ENCODE measurements at places on chromosomes 11 and 22.

DNA sequence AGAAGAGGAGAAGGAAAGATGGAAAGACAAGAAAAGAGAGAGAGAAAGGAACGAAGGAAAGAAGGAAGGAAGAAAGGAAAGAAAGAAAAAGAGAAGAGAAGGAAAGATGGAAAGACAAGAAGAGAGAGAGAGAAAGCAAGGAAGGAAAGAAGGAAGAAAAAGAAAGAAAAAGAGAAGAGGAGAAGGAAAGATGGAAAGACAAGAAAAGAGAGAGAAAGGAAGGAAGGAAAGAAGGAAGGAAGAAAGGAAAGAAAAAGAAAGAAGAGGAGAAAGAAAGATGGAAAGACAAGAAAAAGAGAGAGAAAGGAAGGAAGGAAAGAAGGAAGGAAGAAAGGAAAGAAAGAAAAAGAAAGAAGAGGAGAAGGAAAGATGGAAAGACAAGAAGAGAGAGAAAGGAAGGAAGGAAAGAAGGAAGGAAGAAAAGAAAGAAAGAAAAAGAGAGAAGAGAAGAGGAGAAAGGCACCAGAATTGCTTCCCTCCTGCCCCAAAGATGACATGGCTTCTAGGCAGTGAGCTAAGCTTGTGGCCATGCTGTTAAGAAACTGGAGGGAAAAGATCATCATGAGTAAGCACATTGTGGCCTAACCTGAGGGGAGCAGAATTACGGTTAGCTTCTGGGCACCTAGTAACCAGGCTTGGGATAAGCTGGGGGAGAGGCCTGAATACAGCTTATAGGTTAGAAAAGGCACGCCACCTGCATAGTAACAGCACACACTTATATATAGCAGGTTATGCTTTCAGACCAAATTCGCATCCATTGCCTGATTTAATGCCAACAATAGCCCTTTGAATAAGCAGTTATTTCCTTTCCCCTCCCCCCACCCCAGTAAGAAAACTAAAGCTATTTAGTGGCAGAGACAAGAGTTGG is 2.3 kb upstream of the ST3GAL4 start:
- DNase-seq = peak; percentile 56

- DNase-seq = no peak
Measured at GRCh38 chr11:2386591-2386990, 9.5 kb downstream of the CD81 start.

GRCh38 chr11:126546191-126546590 is 190.7 kb downstream of the ST3GAL4 start:
- no peak for DNase-seq

GRCh38 chr22:35441489-35442100 is 41.7 kb downstream of the MCM5 start:
- DNase-seq = no peak

DNA sequence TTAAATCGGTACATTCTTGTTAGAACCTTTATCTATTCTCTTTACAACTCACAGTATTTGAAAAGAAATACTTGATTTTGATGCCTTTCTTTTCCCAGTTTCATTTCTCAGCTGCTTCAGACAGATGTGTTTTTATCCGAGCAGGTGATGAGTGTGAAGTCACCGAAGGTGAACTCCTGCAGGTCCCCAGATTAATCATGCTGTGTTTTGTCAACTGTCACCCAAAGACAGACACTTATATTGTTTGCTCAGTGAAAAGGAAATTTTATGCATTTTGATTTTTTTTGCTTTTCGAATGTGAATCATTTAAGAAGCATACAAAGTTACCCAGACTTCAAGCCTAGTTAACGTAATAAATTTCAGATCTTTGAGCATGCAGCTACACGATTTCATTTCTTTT is 7.8 kb upstream of the TMPRSS13 start:
- no peak for DNase-seq

GRCh38 chr11:86769219-86769618 is 31.1 kb upstream of the PRSS23 start:
- DNase-seq = no peak

- no peak for DNase-seq
Measured at GRCh38 chr11:14898355-14898754, 6.3 kb upstream of the CYP2R1 start.

DNA sequence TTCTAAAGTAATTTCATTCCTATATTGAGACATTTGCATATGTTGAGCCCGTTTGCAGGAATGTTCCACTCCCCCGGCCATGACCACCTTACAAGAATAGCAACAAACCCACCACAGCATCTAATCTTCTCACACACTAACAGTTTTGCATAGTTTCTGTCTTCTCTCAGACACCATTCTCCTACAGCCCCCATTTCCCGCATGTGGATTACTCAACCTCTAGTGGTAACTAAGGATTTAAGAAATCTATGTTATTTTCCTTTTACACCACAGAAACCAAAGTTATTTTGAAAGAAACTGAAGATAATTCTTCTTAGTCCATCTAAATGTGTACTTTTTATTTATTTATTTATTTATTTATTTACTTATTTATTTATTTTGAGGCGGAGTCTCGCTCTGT is 2.3 kb downstream of the MS4A4E start:
- DNase-seq = no peak

DNA sequence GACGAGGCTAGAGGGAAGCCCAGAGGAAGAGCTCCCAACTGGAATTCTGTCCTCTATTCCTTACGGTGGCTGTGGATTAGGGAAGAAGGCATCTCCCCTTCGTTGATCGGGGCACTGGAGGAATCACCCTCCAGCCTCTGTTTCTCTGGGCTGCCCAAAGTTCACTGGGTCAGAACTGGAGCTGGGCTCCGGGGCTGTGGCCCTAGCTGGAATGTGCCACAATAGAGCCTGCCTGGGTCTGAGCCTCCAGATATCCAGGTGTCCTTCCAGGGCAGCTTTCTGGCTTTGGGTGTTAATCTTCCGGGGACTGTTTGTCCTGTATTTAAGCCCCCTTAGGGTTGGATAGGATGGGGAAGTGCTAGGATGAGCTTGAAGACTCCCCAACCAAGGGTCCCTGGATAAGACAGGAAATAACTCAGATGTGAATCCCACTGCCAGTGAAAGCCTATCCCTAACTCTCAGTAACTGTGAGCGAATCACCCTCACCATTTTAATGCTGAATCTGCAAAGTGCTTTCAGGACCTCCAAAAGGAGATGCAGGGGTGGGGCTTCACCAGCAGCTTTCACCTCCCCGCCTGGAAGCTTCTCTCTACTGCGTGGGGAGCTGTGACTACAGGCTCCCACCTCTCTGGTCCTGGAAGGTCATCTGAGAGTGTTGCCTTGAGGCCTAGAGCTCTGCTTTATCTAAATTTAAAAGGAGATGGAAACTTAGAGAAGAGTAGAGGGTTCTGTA is 9.5 kb downstream of the YPEL4 start:
- no peak for DNase-seq

- DNase-seq = peak; percentile 62
Measured at GRCh38 chr22:39174498-39175352, 22.2 kb upstream of the CBX7 start.

- peak; percentile 59 for DNase-seq
Measured at GRCh38 chr11:44596525-44597276, 31.2 kb downstream of the CD82 start.

DNA sequence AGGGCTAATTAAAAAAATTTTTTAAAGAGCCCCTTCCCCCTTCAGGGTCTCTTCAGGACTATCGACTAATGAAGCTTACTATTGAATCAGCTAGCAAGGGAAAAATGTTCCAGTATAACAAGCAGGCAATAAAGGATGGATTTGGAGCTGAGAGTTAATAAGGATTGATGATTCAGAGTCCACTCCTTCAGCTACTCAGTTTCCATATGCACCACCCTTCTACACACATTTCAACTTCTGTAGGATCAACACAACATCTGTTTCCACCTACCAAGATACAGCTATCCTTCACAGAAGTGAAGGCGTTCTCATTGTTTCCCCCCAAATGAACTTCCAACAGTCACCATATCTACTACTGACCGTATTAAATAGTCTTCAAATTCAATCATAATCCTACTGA is 6.6 kb upstream of the ALKBH3 start:
- DNase-seq = no peak

DNA sequence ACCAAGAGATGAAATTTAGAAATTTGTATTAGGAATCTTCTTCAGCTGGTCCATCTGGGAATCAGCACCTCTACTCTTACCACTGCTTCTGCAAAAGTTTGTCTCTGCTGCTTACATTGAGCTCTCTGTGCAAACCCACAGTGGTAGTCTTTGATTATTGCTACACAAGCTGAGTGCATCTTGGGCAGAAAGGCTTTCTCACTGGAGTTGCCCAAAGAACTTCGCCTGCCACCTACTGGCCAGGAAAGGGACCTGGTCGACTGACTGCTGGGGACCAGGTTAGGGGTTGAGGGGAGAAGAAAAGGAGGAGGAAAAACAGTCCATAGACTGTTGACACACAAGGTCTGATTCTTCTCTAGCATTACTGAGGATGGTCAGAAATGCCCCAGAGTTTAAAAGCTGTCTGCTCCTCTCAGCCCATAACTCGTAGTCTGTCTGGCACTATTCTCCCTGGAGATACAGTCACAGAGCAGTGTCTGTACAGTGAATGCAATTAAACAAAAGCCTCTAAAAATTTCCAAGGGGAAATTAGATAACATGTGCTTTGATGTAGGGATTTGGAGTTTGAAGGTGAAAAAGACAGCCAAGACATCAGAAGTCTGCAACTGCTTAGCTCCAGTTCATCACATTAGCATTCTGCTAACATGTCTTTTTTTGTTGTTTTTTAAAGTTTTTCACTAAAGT is 215.0 kb upstream of the CTSC start:
- peak; percentile 72 for DNase-seq

DNA sequence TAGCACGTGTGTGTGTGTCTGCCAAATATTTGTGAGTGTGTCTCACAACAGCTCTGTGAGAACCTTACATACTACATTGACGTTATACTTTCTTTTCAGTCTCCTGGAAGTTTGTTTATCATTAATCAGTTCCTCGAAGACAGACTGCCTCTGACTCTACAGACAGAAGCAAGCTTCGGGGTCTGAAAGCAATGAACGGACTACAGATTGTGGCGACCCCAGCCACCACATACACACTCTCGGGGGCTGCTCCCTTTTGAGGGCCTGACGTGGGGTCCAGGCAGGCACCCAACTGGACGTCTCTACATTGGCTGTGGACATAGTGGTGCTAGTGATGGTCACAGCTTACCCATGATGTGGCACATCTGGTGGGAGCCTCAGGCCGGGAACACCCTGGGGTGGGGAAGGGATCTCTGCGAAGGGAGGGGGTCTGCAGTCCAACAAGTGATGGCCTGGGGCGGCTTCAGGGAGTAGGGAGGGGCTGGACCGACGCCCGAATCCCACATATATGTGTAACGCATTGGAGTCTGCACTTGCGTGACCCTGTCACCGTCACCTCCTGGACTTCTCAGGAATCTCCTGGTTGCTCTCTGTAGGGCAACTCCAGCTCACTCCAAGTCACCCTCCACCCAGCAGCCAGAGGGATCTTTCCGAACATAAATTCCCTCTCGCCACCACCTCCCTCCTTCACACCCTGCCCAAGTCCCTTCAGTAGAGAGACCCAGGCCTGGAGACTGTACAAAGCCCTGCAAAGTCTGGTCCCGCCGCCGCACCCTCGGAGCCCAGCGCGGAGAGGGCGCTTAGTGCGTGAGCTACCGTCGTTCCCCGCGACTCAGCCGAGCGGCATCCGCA is 30.4 kb upstream of the TRIM29 start:
- DNase-seq = no peak

Measured in activated T-cell treated with anti-CD3 and anti-CD28 coated beads, Interleukin-2, amount 50 U/mL, for 48 hours (primary cell).